ENCODE measurements at places on chromosomes 6 and 20. TPM values are rescaled to one million over a fixed set of nuclear protein-coding genes. Genes with fewer than 3 reads are reported as not detected.

GRCh38 chr6:93139408-93140081 is 279.8 kb downstream of the EPHA7 start:
- H3K27me3 ChIP-seq: no peaks in the 10 kb centered on the region
- H3K36me3 ChIP-seq: no peaks in the 10 kb centered on the region
- H3K4me3 ChIP-seq: no peak overlapping the region
- no peaks in the 10 kb centered on the region for H3K4me1 ChIP-seq
- no peak for DNase-seq
- H3K27ac ChIP-seq: no peak overlapping the region

GRCh38 chr6:56096946-56097621 is 150.3 kb downstream of the COL21A1 start:
- no peak overlapping the region for H3K4me3 ChIP-seq
- H3K4me1 ChIP-seq: no peaks in the 10 kb centered on the region
- H3K36me3 ChIP-seq: no peaks in the 10 kb centered on the region
- no peak for DNase-seq
- H3K27ac ChIP-seq: no peak overlapping the region

DNA sequence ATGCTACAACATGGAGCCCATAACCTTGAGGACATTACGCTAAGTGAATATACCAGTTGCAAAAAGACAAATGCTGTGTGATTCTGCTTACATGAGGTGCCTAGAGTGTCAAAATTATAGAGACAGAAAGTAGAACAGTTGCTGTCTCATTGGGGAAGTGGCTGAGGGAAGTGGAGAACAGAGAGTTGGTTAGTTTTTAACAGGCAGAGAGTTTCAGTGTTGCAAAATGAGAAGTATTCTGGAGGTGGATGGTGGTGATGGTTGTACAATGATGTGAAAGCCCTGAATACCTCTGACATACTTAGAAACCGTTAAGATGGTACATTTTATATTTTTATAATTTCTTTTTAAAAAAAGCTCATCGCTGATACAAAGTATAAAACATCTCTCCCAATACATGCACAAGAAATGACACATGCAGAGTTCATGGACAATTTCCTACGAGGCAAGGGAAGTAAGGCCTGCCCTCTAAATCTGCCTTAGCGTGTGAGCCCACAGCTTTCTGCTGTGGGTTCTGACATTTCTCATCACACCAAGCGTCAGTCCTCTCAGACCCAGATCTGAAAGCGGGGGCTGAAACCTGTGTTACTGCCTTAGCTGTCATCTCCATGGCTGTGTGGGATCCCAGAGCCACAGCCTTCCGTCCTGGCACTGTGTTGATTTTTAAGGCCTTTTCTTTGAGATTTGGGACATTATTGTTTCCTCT is 126.0 kb downstream of the RNASET2 start:
- H3K4me1 ChIP-seq: no peaks in the 10 kb centered on the region
- no peak overlapping the region for H3K27ac ChIP-seq
- no peaks in the 10 kb centered on the region for H3K36me3 ChIP-seq

DNA sequence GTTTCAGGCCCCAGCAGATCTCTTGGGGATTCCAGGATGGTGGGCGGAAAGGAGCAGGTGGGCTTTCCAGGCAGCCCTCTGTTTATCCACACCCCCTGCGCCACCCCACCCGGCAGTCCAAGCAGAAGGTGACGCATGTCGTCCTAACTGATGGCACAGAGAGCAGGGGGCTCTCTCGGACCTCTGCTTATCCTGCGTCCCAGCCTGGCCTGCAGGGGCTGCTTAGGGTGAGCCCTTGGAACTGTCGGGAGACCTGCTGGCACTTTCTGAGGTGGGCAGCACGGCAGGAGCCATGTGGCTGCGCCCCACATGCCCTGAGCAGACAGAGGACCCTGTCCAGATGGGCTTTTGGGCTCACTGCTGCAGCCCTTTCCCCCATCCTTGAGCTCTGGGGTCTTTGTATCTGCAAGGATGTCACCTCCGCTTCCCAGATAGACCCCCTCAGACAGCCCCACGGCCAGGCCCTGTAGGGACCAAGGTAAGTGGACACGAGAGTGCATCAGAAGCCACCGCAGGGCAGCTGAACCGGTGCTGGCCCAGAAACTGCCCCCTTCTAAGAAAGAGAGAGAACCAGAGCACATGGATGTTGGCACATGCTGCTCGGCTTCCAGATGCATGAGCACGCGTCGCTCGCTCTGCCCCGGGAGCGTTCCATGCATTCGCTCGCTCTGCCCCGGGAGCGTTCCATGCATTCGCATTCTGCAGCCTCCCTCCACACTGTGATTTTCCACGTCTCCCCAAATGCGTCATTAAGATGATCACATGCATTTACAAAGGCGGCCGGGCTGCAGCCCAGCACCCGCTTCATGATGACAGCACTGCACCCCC is 246.7 kb downstream of the TAF4 start:
- H3K36me3 ChIP-seq: no peaks in the 10 kb centered on the region
- H3K4me3 ChIP-seq: no peak overlapping the region
- DNase-seq: no peak
- no peaks in the 10 kb centered on the region for H3K27me3 ChIP-seq

GRCh38 chr6:24344976-24345375 is 12.9 kb downstream of the DCDC2 start:
- no peak overlapping the region for H3K27ac ChIP-seq
- H3K4me3 ChIP-seq: no peak overlapping the region
- DNase-seq: no peak
- no peaks in the 10 kb centered on the region for H3K27me3 ChIP-seq
- no peaks in the 10 kb centered on the region for H3K4me1 ChIP-seq
- no peaks in the 10 kb centered on the region for H3K36me3 ChIP-seq

DNA sequence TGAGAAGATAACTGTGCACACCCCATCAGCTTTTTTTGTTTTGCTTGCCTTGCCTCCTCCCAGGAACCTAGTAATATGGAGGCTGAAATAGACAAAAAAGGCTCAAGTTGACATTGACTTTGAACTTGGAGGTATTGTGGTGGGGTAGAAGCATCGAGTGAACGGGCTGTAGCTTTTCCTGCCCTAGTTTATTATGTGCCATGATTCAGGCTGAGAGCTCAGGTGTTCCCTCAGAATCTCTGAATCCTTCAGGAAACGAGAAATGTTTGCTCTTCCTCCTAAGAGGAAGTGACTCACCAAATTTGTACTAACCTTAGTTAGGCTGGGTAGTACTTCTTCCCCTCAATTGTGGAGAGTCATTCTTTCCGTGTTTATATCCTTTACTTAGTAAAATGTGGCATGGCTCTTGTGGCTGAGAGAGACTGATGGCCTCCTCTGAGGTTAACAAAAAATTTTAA is 98.8 kb downstream of the SASH1 start:
- H3K4me1 ChIP-seq: no peaks in the 10 kb centered on the region
- H3K27ac ChIP-seq: peak overlapping the region; percentile 53
- no peaks in the 10 kb centered on the region for H3K36me3 ChIP-seq
- H3K4me3 ChIP-seq: no peak overlapping the region

GRCh38 chr20:59382157-59382725 is 81.8 kb downstream of the EDN3 start:
- no peaks in the 10 kb centered on the region for H3K27me3 ChIP-seq
- DNase-seq: no peak
- H3K4me3 ChIP-seq: no peak overlapping the region
- H3K36me3 ChIP-seq: no peaks in the 10 kb centered on the region

- no peaks in the 10 kb centered on the region for H3K4me1 ChIP-seq
- DNase-seq: no peak
- H3K27ac ChIP-seq: no peak overlapping the region
- H3K27me3 ChIP-seq: no peaks in the 10 kb centered on the region
- H3K36me3 ChIP-seq: no peaks in the 10 kb centered on the region
Measured at GRCh38 chr20:8530022-8530421, 398.0 kb downstream of the PLCB1 start.

DNA sequence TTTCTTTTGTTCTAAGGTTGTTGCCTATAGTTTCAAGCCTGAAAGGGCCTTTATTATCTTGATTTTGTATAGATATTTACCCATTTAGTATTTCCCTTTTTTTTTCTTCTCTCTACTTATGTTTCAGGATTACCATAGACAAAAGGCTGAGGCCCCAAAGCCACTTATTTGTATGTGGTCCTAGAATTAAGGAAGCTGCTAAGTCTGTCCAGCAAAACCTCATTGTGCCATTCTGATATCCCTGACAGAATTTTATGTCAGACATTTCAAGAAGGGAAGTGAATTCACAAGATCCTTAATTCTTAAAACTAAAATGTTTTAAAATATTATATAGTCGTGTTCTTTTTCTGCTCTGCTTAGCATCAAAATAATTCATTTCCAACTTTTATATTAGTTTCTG is 6.9 kb downstream of the HAO1 start:
- no peaks in the 10 kb centered on the region for H3K4me1 ChIP-seq
- H3K27me3 ChIP-seq: no peaks in the 10 kb centered on the region
- no peaks in the 10 kb centered on the region for H3K36me3 ChIP-seq

GRCh38 chr6:134714679-134715078 is 235.2 kb downstream of the ALDH8A1 start:
- H3K4me1 ChIP-seq: no peaks in the 10 kb centered on the region
- DNase-seq: no peak
- H3K27me3 ChIP-seq: no peaks in the 10 kb centered on the region
- no peak overlapping the region for H3K27ac ChIP-seq
- no peaks in the 10 kb centered on the region for H3K36me3 ChIP-seq

DNA sequence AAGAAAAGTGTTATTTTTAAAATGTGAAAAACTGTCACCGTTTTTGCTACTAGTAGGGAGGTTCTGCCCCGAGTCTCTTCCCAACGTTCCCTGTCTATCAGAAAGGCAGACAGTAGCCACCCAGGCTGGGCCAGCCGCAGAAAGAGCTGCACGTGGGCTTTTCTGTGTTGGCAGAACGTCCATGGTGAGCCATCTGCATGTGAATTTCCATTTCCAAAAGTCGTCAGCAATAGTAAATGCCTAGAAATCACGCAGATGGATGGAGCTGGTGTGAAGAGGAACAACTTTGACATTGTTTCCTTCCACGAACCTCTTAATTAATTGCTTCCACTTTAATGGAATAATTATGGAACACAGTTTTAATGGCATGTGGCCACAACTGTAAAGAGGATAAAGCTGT is 97.5 kb downstream of the FAM120B start:
- no peak for DNase-seq
- no peak overlapping the region for H3K27ac ChIP-seq
- H3K4me3 ChIP-seq: no peak overlapping the region
- H3K4me1 ChIP-seq: no peaks in the 10 kb centered on the region

- no peak overlapping the region for H3K4me3 ChIP-seq
- H3K4me1 ChIP-seq: peaks cover 5% of the 10 kb centered on the region
- DNase-seq: no peak
- H3K36me3 ChIP-seq: no peaks in the 10 kb centered on the region
- H3K27me3 ChIP-seq: no peaks in the 10 kb centered on the region
Measured at GRCh38 chr6:125195526-125195925, 42.0 kb downstream of the TPD52L1 start.

DNA sequence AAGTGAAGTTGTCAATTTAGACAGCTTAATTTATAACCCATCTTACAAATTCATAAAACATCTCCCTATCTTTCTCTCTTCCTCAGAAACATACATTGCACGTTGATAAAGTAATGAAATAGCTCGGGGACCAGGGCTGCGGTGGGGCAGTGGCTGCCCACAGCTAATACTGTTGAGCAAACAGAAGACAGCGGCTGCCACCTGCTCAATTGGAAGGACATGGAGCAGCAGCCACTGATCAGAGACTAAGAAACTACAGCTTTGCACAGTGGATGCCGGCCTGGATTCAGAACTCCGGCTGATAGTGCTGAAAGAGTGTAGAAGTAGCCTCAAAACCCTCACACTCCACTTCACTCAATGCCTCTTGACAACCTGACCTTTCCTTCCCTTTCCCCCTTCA is 157.9 kb upstream of the PDE10A start:
- H3K4me3 ChIP-seq: no peak overlapping the region
- no peaks in the 10 kb centered on the region for H3K36me3 ChIP-seq
- no peaks in the 10 kb centered on the region for H3K4me1 ChIP-seq
- no peaks in the 10 kb centered on the region for H3K27me3 ChIP-seq
- no peak for DNase-seq

GRCh38 chr6:52299653-52300052 is 15.1 kb upstream of the MCM3 start:
- no peak for DNase-seq
- H3K27ac ChIP-seq: no peak overlapping the region
- no peak overlapping the region for H3K4me3 ChIP-seq
- no peaks in the 10 kb centered on the region for H3K36me3 ChIP-seq
- H3K4me1 ChIP-seq: peaks cover 12% of the 10 kb centered on the region
- no peaks in the 10 kb centered on the region for H3K27me3 ChIP-seq

GRCh38 chr6:107813555-107814194 is 10.4 kb downstream of the SCML4 start:
- no peak for DNase-seq
- no peak overlapping the region for H3K27ac ChIP-seq
- H3K36me3 ChIP-seq: no peaks in the 10 kb centered on the region
- H3K4me1 ChIP-seq: no peaks in the 10 kb centered on the region

DNA sequence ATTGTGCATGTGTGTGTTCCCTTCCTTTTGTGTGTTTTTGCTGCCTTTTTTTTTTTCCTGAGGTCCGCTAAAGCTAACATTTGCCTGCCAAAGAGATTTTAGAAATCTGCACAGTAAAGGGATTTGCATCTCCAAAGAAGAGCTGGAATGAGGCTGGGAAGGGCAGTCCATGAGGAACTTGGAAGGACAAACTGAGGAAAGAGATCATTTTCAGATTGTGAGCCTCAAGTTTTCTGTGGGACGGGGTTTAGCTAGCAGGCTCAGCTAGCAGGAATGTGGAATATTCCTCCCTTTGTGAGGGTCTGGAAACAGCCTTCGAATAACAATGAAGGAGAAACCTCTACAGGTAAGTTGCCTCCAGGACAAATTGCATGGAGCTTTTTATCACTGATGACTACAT is 3.8 kb downstream of the INSM1 start:
- no peak overlapping the region for H3K4me3 ChIP-seq
- no peak for DNase-seq
- no peaks in the 10 kb centered on the region for H3K4me1 ChIP-seq
- no peak overlapping the region for H3K27ac ChIP-seq

TRIM31 gene
- 9.9 TPM for total RNA-seq

TMEM244 gene
- total RNA-seq: not detected

CALHM6 gene
- total RNA-seq: 14.0 TPM

MYH7B gene
- 1.7 TPM for total RNA-seq

EEF1A2 gene
- total RNA-seq: 0.67 TPM

COL9A3 gene
- 19.8 TPM for total RNA-seq

TSPO2 gene
- not detected for total RNA-seq

Measured in Peyer's patch (tissue), 4 donors.